ENCODE measurements at places on chromosomes 3 and 15. TPM values are rescaled to one million over a fixed set of nuclear protein-coding genes. Genes with fewer than 3 reads are reported as not detected.

The CHRFAM7A gene
- 2.1 TPM for polyA plus RNA-seq

DNA sequence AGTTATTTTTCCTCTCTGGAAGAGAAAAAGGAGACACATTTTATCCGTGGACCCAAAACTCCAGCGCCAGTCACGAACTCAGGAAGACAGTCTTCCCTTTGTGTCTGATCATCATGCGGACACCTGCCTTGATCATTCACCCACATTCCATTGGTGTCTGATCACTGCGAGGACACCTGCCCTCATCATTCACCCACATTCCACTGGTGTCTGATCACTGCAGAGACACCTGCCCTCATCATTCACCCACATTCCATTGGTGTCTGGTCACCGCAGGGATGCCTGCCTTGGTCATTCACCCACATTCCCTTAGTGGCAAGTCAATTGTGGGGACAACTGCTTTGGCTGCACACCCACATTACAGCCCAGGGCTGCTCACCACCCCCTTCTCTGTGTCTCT lies 148.9 kb downstream of the ROBO1 start:
- DNase-seq, result no peak

DNA sequence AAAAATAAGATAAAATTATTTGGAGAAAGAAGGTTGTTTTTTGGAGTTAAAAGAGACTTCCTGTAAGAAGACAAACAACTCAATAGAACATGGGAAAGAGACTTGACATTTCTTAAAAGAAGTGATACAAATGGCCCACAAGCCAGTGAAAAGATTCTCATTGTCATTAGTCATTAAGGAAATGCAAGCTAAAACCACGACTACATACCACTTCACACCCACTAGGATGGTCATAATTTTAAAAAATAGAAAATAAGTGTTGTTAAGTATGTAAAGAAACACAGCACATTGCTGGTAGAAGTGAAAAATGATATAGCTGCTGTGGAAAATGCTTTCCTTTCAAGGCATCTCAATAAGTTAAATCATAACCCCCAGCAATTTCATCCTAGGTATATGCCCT lies 44.4 kb upstream of the GK5 start:
- no peak for DNase-seq

DNA sequence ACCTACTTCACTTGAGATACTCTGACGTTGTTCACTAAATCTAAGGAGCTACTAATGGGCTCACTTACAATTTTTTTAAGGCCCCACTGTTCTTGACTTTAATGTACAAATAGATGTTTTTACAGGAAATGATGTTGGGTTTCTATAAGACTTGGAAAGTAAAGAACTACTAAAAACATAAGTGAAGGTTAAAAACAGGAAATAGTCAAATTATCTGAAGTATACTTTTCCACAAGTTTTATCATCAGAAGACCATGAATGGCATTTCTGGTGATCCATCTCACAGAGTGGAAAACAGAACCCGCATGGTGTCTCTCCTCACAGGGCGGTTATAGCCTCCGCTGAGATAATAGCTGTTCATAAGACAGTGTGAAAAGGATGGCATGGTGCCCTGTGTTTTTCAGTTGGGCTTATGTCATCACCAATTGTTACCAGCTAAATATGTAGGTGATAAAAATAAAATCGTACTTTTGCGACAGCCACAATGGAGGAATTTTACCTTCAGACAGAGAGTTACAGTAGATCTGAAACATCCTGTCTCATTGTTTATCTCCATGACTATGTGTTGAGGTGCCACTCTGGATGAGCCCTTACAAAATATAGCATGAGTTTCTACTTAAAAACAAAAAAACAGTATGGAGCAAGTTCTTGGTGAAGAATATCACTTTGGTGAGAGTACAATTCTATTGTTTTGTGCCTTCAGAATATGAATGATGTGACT lies 462.4 kb downstream of the RAP2B start:
- no peak for DNase-seq

DNA sequence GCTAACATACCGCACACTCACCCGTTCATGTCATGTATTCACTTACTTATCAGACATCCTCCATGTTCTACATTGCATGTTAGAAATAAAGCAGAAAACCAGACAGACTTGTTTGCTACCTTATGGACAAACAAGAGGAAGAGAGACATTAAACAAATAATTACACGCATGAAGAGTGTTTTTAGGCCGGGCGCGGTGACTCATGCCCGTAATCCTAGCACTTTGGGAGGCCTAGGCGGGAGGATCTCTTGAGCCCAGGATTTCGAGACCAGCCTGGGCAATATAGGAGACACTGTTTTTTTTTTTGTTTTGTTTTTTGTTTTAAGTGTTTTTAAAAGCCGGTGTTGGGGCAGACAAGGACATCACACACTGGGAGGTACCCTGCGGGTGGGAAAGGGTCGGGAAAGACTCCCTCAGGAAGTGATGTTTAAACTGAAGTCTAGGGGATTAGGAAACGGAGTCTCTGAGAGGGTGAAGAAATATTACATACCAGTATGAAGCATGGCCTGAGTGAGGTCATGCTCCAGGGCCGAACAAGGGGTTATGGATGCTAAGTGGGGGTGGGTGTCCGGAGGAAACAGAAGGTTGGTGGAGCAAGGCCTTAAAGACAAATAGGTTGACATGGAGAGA lies 2.1 kb upstream of the USP3 start:
- DNase-seq, result no peak

The DPPA4 gene
- 0.94 TPM for polyA plus RNA-seq

- peak; percentile 30 for DNase-seq
Observed at GRCh38 chr3:155744010-155744625, 753 bp downstream of the PLCH1 start.

The TIPIN gene
- 12.8 TPM for polyA plus RNA-seq

DNA sequence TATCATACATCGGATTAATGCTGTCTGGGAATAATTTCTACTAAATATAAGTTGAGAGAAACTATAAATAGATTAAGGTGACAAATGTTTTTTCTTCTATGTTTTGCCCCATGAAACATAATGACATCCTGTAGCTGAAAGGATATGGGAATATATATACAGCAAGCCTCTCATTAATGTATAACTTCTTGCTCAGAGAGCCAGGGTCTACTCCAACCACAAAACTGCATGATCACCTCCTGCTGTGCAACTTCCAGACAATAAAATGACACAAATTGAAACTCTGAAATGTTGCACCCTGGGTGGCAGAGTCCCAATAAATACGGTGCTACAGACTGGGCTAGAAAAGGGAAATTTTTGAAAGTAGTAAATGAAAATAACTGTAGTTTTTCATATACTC lies 571.9 kb upstream of the CBLB start:
- DNase-seq, result no peak

DNA sequence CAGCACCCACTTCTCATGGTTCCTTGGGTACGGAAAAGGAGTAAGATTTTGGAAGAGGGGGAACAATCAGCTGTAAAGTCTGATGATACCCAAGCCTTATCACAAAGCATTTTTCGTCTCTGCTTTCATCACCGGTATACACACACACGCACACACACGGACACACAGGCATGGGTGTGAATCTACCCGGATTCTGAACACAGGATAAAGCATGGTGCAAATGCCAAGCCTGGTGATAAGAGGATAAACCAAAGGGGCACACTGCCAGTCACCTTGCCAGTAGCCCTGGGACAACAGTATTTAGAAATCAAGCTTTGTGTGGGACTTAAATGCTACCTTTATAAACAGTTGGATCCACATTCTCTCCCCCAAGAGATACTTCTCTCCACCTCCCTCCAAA lies 22.2 kb downstream of the FAM174B start:
- DNase-seq, result no peak

The AADACL2 gene
- 0.31 TPM for polyA plus RNA-seq

The SLC6A6 gene
- 3.6 TPM for polyA plus RNA-seq

The ZNF662 gene
- 15.8 TPM for polyA plus RNA-seq

GRCh38 chr15:59258317-59258716 lies 51.7 kb downstream of the LDHAL6B start:
- DNase-seq, result no peak

DNA sequence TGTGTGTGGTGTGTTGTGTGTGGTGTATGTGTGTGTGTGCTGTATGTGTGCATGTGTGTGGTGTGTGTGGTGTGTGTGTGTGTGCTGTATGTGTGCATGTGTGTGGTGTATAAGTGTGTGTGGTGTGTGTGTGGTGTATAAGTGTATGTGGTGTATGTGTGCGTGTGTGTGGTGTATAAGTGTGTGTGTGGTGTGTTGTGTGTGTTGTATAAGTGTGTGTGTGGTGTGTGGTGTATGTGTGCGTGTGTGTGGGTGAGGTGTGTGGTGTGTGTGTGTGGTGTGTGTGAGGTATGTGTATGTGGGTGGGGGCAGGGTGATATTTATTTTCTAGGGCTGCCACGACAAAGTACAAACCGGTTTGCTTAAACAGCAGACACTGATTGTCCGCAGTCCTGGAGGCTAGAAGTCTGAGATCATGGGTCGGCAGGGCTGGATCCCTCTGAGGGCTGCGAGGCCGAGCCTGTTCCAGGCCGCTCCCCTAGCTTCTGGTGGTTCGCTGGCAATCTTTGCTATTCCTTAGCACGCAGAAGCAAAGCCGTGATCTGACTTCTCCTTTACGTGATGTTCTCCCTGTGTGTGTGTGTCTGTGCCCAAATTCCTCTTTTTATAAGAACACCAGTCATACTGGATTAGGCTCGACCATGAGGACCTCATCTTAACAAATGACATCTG lies 160.2 kb downstream of the XXYLT1 start:
- DNase-seq, result peak; percentile 70

The USP50 gene
- polyA plus RNA-seq, result 0.57 TPM

The XYLB gene
- polyA plus RNA-seq, result 3.9 TPM

The PLCL2 gene
- polyA plus RNA-seq, result 14.3 TPM

The PPARG gene
- polyA plus RNA-seq, result 10.7 TPM

The SKOR1 gene
- polyA plus RNA-seq, result 0.67 TPM

DNA sequence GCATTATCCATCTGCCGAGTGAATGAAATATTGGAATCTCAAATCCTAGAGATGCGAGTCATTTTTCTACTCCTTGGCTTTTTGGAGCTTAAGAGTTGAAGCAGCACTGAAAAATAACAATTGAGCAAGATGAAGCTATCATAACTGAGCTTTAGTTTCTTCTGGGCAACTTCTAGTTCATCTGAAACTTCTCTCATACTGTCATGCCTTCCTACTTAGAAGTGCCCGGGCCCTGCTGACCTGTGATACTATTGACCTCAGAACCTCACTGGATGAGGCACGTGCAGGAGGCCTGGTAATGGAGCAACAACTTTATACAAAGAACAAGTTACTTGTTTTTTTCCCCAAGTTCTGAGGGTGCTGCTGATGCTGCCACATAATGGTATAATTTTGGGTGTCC lies 48.5 kb upstream of the P3H2 start:
- no peak for DNase-seq

DNA sequence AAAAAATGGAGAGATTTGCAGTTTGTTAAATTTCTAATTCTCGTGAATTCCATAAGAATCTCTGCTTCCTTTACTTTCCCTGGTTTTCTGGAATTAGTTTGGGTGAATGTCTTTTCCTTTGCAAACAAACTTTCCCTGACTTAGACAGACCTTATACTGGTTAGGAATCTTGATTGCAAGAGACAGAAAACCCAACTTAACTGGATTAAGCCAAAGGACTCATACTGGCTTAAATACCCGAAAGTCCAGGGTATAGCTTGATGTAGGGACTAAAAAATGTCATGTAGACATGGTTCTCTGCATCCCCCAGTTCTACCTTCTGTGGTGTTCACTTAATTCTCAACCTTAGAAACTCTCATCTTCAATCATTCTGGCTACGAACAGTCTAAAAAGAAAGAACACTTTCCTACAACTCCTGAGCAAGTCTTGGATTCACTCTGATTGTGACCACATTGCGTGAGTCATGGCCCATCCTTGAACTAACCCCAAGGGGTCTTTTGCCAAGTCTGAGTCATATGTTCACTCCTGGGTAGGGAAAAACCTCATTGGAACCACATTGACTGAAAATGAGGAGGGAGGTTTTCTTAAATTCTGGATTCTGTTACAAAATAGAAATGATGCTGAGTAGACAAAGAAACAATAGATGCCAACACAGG lies 136.0 kb upstream of the DAZL start:
- no peak for DNase-seq

The MORC1 gene
- not detected for polyA plus RNA-seq
